ENCODE measurements at places on chromosomes 16 and 17.

GRCh38 chr17:76524598-76525512, 12.7 kb downstream of the CYGB start:
- DNase-seq = peak; percentile 66

GRCh38 chr17:30380643-30381339, 2.1 kb downstream of the CPD start:
- no peak for DNase-seq

DNA sequence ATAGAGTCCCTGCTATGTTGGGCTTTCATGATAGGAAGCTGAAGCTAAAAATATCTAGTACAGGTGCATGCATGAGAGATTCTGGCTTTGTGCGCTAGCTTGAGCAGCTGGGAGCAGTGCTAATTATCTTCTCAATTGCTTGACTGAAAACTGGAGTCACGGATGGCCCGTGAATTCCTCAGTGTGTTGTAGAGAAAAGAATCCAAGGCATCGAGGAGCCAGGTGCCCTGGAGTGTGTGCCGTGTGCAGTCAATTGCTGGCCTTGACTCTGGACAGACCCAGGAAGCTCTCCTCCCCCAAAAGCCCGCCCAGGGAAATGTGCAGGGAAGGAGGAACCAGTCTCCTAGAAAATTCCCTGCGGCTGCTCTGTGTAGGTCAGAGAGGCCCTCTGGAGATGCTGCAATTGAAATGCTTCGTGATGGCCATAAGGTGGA, 14.2 kb downstream of the LGALS3BP start:
- no peak for DNase-seq

DNA sequence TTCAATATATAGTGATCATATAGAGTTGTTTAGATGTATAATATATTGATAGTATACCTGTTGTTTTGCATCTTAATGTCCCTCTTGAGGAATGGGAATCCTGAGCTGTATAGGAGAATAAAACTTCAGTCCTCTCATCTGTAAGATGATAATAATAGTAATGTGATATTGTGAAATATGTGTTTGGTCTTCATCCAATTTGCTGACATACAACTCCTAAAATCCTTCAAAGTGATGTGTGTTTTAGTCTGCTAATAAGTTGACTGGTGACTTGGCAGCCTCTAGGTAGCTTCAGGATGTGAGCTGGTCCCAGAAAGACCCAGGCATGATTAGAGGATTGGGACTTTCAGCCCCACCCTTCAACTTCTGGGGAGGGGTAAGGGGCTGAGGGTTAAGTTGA, 22.8 kb upstream of the NFAT5 start:
- DNase-seq = no peak

DNA sequence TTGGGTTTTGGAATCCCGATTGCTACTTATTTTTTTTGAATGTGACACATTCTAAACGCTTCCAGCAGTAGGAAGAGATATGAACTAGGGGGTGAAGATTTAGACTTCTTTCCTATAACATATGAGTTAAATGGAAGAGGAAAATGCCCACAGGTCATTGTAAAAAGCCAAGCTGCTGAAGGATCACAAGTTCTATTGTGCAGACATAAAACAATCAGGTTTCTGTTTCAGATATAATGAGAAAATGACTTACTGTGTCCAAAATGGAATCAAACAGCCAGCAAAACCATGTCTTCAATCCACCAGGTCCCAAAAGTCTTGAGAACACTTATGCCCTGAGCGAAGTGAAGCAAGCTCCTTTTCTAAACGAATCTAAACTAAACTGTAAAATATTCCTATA, 157.0 kb upstream of the SOX9 start:
- no peak for DNase-seq

DNA sequence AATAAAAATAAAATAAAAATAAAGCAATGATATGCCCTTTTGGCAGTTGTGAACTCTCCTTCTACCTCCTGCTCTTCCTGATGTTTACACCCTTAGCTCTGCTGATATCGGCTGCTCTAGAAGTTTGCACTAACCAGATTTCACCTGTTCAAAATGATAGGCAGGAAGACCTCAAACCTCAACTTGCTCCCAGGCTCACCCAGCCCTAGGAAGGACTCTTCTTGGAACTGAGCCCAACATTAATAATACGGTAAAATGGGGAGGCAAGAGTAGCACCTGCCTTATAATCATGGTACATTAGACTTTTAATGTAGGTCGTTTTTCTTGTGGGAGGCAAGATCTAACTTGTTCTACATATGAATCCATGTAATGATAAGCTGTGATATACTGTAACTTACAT, 61.2 kb upstream of the MED13 start:
- DNase-seq = no peak

DNA sequence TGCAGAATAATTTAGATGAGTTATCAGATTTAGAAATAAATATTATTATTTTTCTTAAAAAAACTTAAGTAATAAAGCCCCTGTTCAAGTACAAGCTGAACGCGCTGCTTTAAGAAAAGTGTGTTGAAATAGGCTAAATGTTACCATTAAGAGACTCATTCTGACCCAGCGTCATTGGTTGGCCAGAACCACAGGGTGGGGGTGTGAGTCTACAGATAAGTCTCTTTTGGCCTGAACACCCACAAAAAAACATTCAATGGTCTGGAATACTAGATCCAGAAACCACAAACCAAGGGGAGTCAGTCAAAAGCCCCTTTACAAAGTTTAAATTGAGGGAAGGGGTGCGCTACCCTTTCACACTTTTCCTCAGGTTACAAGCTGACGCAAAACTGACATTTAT, 776.1 kb downstream of the KCNJ2 start:
- no peak for DNase-seq

- no peak for DNase-seq
Observed at GRCh38 chr16:20203272-20203671, 124.0 kb downstream of the GP2 start.
